Tongue (tissue), 3 donors: ENCODE measurements at places on chromosomes 11 and 22. TPM values are rescaled to one million over a fixed set of nuclear protein-coding genes. Genes with fewer than 3 reads are reported as not detected.

GRCh38 chr22:49657275-49657973 lies 170.2 kb downstream of the BRD1 start:
- DNase-seq = no peak

DNA sequence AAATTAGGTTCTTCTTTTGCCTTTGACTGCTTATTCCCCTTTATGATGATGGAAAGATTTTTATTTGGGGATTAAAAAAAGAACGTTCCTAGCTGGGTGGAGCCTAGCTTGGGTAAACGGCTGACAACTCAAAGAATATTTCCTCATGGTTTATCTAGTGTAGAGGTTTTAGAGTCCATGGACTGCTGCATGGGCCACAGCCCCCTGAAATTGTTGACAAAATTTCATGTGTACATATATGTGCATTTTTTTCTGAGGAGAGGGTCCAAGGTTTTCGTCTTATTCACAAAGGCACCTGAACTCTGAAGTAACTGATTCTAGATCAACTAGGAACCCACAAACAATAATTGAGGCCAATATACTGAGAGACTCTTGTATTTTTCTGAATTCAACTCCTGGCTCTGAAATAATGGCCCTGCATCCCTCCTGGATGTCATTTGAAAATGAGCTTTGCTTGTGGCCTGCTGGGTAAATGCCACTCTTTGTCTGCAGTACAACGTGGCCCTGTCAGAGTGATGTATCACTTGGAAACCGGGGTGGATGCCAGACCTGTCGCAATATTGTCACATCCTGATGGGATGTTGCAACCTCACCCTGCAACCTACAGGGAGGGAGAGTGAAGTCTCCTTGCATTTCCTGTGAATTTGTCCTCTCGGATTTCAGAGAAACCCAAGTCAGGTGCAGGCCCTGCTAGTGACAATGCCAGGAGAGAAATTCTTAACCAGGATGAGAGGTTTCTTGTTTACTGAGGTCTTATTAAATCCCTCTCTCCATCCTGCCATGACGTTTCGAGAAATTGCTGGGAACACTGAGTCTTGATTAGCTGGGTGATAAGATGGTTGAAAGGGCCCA lies 33.8 kb downstream of the EHF start:
- DNase-seq = no peak

- no peak for DNase-seq
These were observed 504.7 kb upstream of the ARHGAP42 start for GRCh38 chr11:100182350-100182749.

Gene LRRC10B
- 0.51 TPM for total RNA-seq

Gene P4HA3
- 1.8 TPM for total RNA-seq
